ENCODE measurements at places on chromosomes 11 and 22. TPM values are rescaled to one million over a fixed set of nuclear protein-coding genes. Genes with fewer than 3 reads are reported as not detected.
A peak's percentile ranks its signal among the peaks of the same experiment; 100 is the strongest.

- no peak overlapping the region for H3K4me3 ChIP-seq
- peaks cover 6% of the 10 kb centered on the region for H3K36me3 ChIP-seq
- DNase-seq = no peak
- peaks cover 19% of the 10 kb centered on the region for H3K27me3 ChIP-seq
- no peaks in the 10 kb centered on the region for H3K4me1 ChIP-seq
Measured at GRCh38 chr11:130813196-130813595, 103.1 kb downstream of the SNX19 start.

- peak overlapping the region; percentile 84 for H3K4me3 ChIP-seq
- DNase-seq = no peak
- H3K27ac ChIP-seq = peak overlapping the region; percentile 71
Measured at GRCh38 chr22:29883775-29884097, 762 bp downstream of the MTMR3 start.

DNA sequence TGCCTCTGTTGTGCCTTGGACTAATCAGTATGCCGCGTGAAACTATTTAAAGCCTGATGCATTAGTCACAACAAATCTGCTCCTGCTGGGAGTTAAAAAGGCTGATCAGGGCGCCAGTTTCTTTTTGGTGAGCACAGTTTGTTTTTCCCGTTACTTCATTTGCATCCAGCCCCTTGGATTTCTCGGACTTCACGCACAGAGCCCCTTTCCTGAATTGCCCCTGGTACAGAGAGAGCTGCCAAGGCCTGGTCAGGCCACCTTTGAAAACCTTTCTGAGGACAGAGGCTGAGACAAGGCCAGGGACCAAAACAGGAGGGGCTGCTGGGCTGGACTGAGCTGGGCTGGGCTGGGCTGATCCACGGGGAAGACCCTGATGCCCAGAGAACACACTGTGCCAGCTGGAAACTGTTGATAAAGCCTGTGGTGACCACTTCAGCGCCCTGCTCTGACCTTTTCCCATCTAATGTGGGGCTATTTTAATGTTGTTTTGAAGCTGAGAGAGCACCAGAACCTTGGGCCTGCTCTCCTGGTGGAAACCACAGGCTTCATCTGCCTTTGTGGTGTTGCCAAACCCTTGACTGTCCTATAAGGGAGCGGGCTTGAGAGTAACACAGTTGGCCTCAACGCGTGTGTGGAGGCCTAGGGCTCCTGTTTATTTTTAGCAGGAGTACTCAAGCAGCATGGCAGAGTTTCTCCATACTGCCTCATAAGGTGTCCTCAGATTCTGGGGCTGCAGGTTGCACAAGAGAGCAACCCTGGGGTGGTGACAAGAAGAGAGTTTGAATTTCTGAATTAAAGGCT is 44.2 kb downstream of the NAV2 start:
- peaks cover 8% of the 10 kb centered on the region for H3K36me3 ChIP-seq
- H3K4me1 ChIP-seq = no peaks in the 10 kb centered on the region
- H3K27me3 ChIP-seq = no peaks in the 10 kb centered on the region
- no peak for DNase-seq
- no peak overlapping the region for H3K4me3 ChIP-seq

- H3K36me3 ChIP-seq = no peaks in the 10 kb centered on the region
- no peaks in the 10 kb centered on the region for H3K4me1 ChIP-seq
- DNase-seq = peak; percentile 59
- H3K4me3 ChIP-seq = no peak overlapping the region
- no peak overlapping the region for H3K27ac ChIP-seq
Measured at GRCh38 chr11:32643526-32643925, 59.9 kb downstream of the EIF3M start.

DNA sequence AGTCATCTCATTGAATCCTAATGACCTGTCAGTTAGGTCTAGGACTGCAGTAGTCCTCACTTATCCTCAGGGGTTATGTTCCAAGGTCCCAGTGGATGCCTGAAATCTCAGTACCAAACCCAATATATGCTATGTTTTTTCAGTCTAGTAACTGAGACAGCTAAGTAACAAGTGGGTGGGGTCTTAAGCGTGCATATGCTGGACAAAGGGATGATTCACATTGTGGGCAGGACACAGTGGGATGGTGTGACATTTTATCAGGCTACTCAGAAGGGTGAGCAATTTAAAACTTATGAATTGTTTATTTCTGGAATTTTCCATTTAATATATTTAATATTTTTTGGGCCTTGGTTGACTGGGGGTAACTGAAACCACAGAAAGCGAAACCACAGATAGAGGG is 29.0 kb downstream of the DDX10 start:
- peak; percentile 54 for DNase-seq
- peaks cover 11% of the 10 kb centered on the region for H3K4me1 ChIP-seq
- no peak overlapping the region for H3K27ac ChIP-seq
- H3K36me3 ChIP-seq = peaks cover 66% of the 10 kb centered on the region

The PLEKHA7 gene
- 2.8 TPM for total RNA-seq
